Bronchial epithelial cell (primary cell): ENCODE measurements at places on chromosomes 12 and 14. TPM values are rescaled to one million over a fixed set of nuclear protein-coding genes. Genes with fewer than 3 reads are reported as not detected.

DTX1 gene
- total RNA-seq, result not detected in 2 replicates

GRCh38 chr14:74963705-74964271 lies 8.4 kb upstream of the PGF start:
- peak; percentile 86 for DNase-seq

DNA sequence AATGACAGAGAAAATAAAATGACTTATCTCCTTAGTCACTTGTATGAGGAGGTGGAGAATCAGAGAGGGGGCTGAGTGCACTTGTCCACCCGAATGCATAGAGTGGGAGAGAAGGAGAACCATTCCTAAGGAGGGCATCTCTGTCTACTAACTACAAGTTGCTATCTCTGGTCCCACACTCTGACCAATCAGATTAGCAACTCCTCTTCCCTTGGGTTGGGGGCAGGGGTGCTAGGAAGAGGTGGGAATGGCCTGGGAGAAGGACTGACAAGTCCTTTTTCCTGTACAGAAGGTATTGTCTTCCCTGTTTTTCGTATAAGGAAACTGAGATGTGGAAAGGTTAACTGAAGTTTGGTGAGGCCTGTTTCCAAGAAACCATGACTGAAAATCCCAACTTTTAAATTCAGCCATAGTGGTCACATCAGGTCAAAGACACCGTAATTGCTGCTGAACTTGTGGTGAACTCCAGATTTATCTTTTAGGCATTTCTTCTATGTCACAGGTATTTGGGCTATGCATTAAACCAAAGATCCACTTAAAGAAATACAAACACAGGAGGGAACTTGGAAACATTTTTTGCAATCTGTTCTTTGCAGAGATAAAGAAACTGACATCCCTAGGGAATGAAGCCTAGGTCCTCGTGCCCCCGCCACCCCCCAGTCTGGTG lies 207.8 kb downstream of the CRADD start:
- DNase-seq, result no peak

- DNase-seq, result no peak
These were observed 379.0 kb downstream of the CCER1 start for GRCh38 chr12:90575995-90576394.
